ENCODE measurements at places on chromosomes 1 and 21.
A peak's percentile ranks its signal among the peaks of the same experiment; 100 is the strongest.

DNA sequence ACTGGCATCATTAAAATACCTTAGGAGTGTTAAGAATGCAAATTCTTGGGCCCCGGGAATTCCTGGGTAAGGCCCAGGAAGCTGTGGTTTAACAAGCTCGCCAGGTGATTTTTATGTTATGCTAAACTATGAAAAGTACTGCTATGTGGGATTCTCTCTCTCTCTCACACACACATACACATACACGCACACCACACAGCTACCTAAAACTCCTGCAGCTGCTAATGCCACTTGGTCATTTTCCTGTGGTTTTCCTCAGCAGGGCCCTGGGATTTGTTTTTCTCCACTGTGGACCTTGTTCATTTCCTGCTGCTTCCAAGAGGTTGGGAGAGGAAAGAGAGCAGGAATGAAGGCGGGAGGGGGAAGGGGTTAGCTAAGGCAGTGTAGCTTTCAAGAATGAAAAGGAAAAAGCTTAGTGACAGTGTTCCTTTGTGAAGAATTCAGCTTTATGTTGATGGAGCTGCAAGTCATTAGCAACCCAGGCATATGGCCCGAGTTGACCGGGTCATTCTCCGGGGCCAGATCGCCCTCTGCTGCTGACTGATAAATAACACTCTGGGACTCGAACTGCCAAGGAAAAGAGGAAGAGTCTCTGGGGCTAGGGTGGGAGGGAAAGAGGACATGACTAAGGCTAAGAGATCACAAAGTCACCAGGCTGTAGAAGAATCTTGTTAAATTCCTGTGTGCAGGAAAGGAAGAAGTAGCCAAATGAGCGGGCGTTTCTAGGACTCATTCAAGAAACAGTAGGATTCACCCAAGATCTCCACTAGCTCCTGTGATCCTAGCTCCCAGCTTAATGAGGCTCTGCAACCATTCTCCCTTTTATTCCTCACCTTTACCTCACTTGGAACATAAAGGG lies 30.5 kb upstream of the LRIG2 start:
- peak; percentile 60 for DNase-seq

GRCh38 chr21:42350927-42351426 lies at the start of gene TFF2:
Gene TFF2 (minus strand): TSS chr21:42350994. CDS start chr21:42350957, 37 bp downstream.
- no peak for DNase-seq

GRCh38 chr1:25814549-25815087 lies 5.1 kb upstream of the MTFR1L start:
- DNase-seq = no peak

DNA sequence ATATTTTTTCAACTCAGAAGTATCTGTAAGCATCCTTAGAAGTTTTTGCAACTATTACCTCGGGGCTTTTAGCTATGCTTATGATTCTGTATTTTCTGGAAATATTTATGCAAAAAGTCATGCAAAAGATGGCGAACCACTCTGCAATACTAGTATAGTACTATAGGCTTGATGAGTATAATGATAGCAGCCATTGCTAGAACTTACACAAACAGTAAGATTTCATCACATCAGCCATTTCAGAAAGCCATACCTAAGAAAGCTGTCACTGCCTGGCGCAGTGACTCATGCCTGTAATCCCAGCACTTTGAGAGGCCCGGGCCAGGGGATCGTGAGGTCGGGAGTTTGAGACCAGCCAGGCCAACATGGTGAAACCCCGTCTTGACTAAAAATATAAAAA lies 227.1 kb downstream of the LRRC7 start:
- no peak for DNase-seq

- no peak for DNase-seq
Observed at GRCh38 chr1:11701551-11701961, 10.0 kb downstream of the DRAXIN start.

GRCh38 chr21:16775076-16775475 lies 737.8 kb upstream of the CXADR start:
- no peak for DNase-seq

DNA sequence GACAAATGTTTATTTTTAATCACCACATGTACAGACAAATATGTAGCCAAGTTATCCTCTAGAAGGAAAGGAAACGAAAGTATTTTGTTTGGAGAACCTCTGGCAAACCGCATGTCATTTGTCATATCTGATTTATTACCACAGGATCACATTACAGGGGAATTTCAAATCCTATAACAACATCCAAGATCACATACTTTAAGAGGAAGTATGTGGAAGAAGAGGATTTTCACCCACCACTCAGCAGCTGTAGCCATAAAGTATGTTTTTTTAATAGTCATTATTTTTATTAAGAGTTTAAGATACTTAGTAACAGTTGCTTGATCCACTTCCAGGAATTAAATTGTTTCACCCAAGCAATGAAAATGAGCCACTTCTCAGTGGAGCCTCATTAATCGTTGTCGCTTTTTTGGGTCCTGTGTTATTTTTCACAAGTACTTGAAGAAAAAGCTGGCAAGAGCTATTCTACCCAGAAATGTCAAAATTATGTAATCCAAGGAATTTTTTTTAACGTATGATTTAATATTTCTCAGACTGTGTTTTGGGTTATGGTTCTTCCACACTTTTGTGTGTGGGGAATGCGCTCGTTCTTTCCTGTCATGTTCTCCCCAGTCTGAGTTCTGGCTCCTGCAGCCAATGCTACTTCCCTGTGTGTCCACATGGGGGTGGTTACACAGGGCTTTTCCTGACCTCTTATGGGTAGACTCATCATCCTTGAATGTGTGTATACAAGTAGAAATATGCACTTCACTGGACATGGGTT lies 6.9 kb downstream of the SERTAD4 start:
- peak; percentile 75 for DNase-seq

GRCh38 chr21:43731476-43731875 lies 12.5 kb downstream of the PDXK start:
- DNase-seq = no peak

GRCh38 chr1:27940297-27940696 lies 5.5 kb downstream of the SMPDL3B start:
- peak; percentile 40 for DNase-seq

- peak; percentile 79 for DNase-seq
Observed at GRCh38 chr1:204431310-204432184, 19.9 kb upstream of the PPP1R15B start.

DNA sequence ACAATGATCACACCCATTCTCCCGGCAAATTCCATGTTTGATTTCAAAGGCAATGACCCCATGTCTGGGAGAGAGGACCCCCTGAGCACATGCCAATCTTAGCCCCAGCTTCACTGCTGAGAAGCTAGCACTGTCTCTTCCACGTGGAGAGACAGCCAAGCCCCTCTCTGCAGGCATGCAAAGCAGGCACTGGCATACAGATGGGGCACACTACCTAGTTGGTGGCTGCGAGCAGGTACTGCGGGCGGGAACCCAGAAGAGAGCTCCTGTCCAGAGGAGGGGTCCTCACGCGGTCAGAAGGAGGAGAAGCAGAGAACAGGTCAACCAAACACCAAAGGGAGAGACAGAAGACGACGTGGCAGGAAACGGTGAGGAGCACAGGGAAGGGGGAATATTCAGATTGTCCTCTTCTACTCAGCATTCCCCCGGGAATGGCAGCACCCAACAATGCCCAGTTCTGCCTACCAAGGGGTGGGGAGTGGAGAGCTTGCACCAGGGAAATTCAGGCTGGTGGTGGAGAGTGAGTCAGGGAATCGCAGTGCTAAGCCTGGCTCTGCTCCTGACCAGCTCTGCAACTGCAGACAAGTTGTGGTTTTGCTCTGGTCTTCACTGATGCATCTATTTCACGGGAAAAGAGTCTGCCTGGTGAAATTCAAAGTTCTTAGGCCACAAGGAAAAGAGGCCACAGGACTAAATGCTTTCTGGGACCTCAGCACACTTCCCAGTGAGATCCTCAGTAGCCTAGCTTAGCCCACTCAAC lies 48.1 kb upstream of the GOLT1A start:
- DNase-seq = no peak

DNA sequence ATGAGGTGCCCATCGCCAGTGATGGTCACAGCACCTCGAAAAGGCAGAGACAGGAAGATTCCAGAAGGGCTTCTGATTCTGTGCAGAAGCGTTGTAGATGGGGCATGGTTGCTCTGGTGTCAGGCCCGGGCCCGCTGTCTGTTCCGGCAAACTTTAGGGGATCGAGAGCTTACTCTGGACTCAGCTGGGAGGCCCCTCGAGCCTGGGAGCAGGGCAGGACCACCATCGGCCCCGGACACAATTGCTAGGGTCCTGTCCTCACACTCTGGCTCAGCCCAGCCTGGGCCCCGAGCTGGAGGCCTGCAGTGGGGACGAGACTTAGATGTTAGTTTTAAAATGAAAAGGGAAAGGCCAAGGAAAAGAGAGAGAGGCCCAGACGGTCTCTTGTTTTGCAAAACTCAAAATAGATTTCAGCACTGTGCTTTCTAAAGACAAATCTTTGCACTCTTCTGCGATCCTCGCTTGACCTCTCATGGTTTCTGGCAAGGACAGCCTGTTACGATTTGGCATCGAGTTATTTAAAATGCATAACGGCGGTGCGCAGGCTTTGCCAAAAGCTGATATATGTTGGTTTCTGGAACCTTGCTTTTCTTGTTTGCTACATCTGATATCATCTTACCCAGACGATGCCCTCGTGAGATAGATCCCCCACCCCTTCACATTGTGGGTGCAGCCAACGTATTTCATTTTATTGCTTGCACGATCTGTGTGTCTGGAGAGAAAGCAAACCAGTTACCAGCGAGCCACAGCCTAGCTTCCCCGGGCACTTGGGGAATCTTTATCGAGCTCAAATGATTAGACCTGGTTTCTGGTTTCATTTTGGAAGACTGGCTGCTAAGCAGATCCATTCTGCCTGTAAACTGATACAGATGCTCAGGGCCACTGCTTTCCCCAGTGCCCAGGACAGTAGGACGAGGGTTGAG lies 58.0 kb downstream of the PRDM16 start:
- no peak for DNase-seq

- peak; percentile 78 for DNase-seq
Observed at GRCh38 chr1:94541246-94542087, at the start of gene F3. Gene F3 (minus strand): TSS chr1:94541759. CDS start chr1:94541636, 123 bp downstream.

GRCh38 chr1:15028616-15029015 lies 124.9 kb upstream of the TMEM51 start:
- no peak for DNase-seq

- no peak for DNase-seq
Observed at GRCh38 chr1:165877411-165877810, 50.0 kb downstream of the UCK2 start.

DNA sequence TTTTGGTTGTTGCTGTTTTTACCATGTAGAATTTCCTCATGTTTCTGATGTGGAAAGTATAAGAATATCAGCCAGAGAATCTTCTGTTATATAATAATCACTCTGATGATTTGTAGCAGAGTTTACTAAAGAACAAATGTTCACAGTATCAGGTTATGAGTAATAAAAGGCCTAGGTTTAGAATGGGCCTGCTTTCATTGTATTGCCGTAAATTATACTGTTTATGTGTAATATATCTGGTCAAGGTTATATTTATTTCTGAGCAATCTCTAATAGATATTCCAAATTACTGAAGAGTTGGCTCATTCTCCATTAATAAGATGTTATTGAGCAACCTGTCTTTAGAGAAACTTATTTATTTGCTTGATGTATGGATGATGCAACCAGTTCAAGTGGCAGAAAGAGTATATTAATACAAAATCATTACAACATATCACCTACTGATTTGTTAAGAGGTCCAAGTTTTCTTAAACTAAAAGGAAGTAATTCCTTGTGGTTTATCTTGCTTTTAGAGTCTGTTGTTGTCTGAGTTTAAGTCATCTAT lies 649.4 kb upstream of the CXADR start:
- no peak for DNase-seq

DNA sequence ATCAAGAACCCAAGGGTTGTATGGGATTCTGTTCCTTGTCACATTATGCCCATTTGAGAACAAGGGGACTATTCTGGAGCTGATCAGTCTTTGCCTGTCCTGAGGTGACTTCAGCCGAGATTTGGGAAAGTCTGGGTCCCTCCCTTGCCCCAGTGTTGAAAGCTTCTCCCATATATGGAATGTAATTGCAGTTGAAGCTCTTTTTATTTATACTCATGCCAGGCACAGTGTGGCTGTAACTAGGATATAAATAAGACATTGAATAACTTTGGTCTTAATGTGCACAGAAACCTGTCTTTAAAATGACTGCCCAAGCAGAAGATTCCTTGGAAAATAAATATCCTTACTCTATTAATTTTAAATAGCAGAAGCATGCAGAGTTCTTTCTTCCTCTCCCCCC lies 15.2 kb downstream of the AKNAD1 start:
- DNase-seq = no peak

DNA sequence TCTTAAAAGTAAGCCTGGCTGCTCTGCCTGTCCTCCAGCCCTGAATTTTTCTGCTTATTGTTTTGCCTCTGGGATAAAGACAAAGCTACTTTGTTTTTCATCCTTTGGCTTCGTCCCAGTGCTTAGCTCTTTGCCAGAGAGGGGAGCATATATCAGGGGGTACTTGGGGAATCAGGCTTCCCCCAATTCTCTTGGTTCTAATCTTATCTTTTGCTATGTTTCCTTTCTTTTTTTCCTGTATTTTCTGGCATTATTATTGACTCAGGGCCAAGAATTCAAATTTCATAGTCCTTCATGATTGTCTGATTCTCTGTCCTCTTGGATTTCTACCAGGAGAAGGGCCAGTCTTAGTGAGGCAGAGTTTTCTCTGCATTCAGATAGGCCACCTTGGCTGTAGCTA lies 51.2 kb downstream of the GIPC2 start:
- DNase-seq = no peak

- DNase-seq = no peak
Observed at GRCh38 chr1:33025180-33025569, 11.5 kb downstream of the AK2 start.

DNA sequence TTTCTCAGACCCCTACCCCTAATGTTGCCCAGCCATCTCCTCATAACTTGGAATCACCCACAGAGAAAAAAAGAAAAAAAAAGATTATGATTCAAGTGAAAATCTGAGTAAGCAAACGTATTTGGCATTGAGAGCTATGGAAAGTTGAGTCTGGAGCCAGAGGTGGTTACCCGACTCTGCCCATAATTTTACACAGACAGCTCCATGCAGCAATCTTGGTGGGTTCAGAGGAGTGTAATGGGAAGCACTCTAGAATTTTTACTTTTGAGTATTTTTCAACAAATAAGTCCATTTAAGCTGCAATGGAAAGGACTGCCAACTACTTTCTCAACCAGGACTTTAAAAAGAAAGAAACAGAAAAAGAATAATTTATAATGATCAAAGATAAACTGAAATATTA lies 62.7 kb downstream of the ZC3H11B start:
- no peak for DNase-seq

DNA sequence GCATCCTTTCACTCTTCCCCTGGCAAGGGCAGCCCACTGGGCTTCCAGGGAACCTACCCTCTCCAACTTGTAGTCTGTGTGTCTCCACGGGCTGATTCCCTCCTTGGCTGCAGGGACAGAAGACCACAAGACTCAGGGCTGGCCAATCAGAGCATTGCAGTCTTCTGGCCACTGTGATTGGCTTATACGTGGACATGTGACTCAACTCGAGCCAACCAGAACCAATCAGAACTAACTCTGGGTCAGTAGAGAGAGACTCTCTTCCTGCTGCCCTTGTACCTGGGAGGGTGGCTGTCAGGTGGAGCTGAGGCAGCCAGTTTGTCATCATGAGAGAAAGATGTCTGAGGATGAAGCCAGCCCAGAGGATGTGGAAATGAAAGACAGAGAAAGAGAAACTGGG lies 64.0 kb downstream of the DHRS3 start:
- no peak for DNase-seq
